Smooth muscle cell of the coronary artery (primary cell): ENCODE measurements at places on chromosomes 2 and 18. TPM values are rescaled to one million over a fixed set of nuclear protein-coding genes. Genes with fewer than 3 reads are reported as not detected.

Gene CPLX4
- total RNA-seq = not detected in 2 replicates

Gene ONECUT2
- under 0.01 TPM in 2 replicates for total RNA-seq

Gene RND3
- 287 and 474 TPM in 2 replicates for total RNA-seq

Gene ERMN
- not detected in 2 replicates for total RNA-seq

Gene SLC23A3
- total RNA-seq = 0.60 and 2.5 TPM in 2 replicates

Gene PLCD4
- total RNA-seq = 2.9 and 4.0 TPM in 2 replicates

Gene SERPINB2
- total RNA-seq = 0.23 TPM in 1 of 2 replicates, not detected in the other

Gene DOK6
- 0.45 and 14.4 TPM in 2 replicates for total RNA-seq

Gene ANKRD53
- total RNA-seq = 0.15 and 0.23 TPM in 2 replicates

Gene CDH19
- under 0.01 and 2.5 TPM in 2 replicates for total RNA-seq

Gene MAP2
- total RNA-seq = 0.82 and 16.0 TPM in 2 replicates

Gene COBLL1
- total RNA-seq = 2.2 and 5.7 TPM in 2 replicates

Gene CCDC178
- total RNA-seq = not detected in 2 replicates

Gene ABCG8
- total RNA-seq = not detected in 2 replicates

Gene SLC14A1
- 4.4 and 225 TPM in 2 replicates for total RNA-seq

Gene CD8A
- not detected in 2 replicates for total RNA-seq
